ENCODE measurements at places on chromosomes 13 and 19.

DNA sequence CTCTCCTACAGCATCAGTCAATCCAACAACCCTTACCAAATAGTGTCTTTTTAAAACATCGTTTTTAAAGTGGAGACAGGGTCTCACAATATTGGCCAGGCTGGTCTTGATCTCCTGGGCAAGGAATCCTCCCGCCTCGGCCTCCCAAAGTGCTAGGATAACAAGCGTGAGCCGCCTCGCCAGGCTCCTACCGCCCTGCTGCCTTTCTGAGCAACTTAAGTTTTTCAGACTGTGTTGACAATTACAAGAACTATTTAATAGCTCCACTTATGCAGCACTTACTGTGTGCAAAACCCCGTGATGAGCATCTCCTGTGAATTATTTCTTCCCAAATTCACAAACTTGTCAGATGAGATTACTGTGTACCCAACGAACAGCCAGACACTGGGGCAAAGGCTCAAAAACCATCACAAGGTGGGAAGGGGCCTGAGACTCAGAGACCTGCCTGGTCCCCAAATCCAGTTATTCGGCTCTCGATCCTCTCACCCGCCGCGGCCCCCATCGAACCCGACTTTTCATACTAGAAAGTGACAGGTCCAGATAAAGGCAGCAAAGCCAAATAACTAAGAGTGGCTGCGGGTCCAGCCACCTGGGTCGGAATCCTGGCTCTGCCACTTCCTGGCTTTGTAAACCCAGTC is 581 bp downstream of the RPL18 start:
- DNase-seq: no peak

- no peak for DNase-seq
These were observed 5.3 kb downstream of the POLR2E start for GRCh38 chr19:1089891-1090290.

- DNase-seq: no peak
These were observed 29.3 kb upstream of the TNFAIP8L1 start for GRCh38 chr19:4609878-4610511.

DNA sequence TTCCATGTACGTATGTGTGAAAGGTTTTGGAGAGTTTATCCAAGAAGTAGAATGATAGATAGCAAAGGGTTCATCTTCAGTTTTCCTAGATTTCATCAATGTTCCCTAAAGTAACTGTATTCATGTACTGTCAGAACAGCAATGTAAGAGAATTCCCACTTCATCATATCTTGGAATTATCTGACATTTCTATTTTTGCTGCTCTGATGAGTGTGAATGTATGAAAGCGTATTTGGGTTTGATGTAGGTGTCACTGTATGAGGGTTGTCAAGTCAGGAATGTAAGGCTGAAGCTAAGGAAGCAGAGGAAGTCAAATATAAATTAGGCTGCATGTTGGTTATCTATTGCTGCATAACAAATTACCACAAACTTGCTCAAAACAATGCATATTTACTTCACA is 7.2 kb upstream of the KATNAL1 start:
- no peak for DNase-seq

Data from activated gamma-delta T cell treated with anti-CD3 and anti-CD28 coated beads, Interleukin-2, amount 50 U/mL, for 16 hours (primary cell).